ENCODE measurements at places on chromosomes 2 and 18.

GRCh38 chr2:172513935-172514586 is 41.8 kb upstream of the PDK1 start:
- no peak for DNase-seq

DNA sequence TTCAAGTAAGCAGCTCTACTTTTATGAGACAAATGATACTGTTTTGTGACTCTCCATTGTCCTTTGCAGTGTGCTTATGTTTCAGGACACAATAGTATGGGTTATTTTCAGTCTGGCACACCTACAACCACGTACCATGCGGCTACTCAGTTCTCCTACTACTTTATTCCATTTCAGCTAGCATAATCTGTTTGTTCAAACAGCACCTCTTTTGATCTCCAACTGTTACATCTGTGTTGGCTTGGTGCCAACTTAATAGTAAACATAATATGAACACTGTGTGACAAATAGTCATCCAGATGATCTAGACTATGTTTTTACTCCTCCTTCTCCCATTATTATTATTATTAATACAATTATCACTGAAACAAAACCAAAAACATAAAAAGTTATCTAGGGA is 40.5 kb downstream of the MYO3B start:
- DNase-seq, result no peak

GRCh38 chr18:63131106-63131958 is 188.2 kb downstream of the BCL2 start:
- DNase-seq, result peak; percentile 81

GRCh38 chr2:119519057-119519408 is 5.2 kb downstream of the SCTR start:
- DNase-seq, result no peak

- DNase-seq, result no peak
Observed at GRCh38 chr2:67851016-67851415, 211.8 kb downstream of the C1D start.

- no peak for DNase-seq
Observed at GRCh38 chr2:168312036-168312822, 64.8 kb upstream of the STK39 start.

GRCh38 chr2:146852661-146853060 is 992.2 kb upstream of the ACVR2A start:
- DNase-seq, result no peak

DNA sequence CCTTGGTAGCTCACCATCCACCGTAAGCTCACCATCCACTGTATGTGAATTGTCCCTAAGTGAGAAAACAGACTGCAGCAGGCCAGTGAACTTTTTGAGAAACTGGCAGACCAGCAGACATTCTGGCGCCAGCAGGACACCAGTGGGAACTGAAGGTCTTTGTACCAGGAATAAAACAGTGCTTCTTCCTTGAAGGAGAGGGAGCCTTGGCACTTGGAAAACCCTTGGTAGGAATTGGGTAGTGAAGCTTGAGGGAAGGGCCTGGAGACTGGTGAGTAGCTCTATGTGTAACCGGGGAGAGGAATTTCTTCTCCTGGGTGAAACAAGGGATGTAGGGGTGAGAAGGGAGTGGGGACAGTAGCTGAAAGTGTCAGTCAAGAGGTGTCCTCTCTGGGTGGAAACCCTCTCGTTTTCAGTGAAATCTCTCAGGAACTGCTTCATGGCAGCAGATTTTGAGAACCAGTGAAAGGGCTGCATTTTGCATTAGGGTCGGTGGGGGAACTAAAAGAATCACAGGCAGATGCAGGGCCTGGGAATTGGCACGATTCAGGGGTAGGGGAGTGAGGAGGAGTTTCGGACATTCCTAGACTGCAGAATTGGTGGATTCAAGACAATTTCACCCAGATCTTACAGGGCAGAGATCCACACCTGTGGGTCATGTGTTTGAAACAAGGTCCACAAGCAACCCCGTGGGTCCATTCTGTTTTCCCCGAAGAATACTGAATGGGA is 131.5 kb upstream of the DLX2 start:
- DNase-seq, result no peak

- no peak for DNase-seq
Observed at GRCh38 chr18:75507636-75508035, 80.1 kb upstream of the SMIM21 start.

DNA sequence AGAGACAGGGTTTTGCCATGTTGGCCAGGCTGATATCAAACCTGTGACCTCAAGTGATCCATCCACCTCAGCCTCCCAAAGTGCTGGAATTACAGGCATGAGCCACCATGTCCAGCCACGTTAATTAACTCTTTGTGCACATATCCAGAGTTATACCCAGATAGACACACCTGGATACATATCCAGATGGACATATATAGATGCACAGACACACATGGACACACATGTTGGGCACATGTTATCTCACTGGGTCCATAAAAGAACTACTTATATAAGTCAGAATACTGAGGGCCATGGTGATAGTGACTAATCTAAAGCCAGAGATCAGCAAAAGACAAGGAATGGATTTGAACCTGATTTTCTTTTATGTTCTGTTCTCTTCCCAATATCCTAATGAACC is 158.6 kb downstream of the IRS1 start:
- DNase-seq, result no peak

DNA sequence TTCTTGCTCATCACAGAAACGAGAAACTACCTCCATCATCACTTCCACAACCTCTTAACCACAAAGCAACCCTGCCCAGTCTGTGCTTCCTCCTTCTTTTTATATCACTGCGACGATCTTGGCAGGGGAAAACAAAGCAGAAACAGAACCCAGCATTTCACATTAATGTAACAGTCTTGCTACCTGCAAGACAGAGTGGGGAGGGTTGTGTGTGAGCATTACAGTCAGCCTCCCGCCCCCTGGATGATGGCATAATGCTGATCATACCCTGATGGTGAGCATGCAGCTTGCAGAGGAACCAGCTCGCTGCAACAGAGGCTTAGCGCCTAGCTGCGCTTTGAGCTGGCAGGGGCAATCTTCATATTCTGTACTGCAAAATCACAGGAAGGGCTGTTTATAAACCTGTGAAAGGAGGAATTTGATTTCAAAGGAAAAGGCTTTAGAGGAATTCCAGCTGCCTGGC is 376.1 kb downstream of the IRS1 start:
- peak; percentile 40 for DNase-seq

GRCh38 chr2:136131484-136131960 is 13.6 kb upstream of the CXCR4 start:
- DNase-seq, result peak; percentile 37

DNA sequence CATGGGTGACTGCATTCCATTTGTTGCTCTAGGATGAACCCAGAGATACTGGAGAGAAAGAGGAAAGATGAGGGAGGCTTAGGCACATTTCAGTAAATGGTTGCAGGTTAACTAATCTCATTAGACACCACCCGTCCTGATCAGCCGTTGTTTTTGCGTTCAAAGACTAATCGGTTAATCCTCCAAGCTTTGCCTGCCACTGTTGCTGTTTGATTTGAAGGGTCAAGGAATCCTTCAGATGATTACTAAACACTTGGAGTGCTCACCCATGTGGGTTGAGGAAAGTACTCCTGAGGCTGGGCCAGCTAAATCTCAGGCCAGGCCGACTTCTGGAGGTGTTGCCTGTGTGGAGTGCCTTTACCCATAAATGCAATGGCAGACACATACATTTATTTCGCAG is 8.6 kb downstream of the SH3RF3 start:
- DNase-seq, result no peak

DNA sequence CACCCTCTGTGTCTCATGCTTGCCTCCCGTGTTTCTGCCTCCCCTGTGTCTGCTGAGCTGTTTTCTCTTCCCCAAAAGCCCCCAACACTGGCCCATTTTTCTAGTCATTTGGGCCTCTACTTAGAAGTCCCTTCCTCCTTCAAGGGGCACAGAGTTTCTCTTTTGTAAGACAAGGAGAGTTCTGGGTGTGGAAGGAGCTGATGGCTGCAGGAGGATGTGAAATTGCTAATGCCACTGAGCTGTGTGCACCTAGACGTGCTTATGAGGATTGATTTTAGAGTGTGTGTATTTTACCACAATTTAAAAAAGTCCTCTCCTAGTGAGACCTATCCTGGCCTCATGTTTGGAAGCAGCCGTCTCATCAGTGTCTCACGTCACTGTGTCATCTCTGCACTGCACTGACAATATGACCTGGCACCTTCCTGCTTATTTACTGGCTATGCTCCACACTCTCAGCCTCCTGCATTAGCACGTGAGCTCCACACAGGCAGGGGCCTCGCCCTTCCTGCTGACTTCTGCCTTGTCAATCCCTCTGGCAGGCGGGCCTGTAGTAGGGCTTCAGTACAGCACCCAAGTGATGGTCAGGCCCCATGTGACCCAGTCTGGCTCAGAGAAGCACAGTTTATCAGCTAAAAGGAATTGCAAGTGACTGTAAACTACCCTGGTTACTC is 8.0 kb upstream of the MBP start:
- DNase-seq, result no peak

DNA sequence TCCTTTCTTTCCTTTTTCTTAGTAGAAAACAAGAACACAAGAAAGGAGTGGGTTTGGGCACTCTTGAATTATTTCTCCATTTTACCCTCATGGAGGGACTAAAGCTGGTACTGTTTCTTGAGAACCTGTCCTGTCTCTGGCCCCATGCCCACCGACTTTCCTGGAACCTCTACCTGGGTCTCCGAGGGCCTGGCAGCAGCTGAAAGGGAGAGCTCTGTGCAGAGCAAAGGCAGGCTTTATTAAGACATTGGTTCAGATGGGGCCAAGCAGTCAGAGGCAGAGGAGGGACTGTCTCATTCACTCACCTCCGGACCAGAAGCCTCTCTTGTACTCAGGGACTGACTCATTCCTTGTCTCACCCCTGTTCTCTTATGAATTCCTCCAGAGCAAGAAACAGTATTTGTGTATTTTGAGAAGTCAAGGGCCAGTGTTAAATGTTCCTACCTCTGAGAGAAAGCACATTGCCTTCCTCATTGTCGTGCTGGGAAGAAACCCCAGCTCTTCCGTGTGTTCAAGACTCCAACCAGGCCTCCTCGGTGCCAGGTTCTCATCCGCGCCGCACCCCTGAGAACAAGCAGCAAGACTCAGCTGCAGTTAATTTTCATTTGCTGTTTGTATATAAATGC is 201.9 kb upstream of the NT5C1B start:
- no peak for DNase-seq

- DNase-seq, result no peak
Observed at GRCh38 chr18:48620071-48620470, 81.2 kb downstream of the CTIF start.

- no peak for DNase-seq
Observed at GRCh38 chr2:222298311-222299150, at the start of gene PAX3. TSS of gene PAX3 (minus strand) at chr2:222298998. CDS start at chr2:222298615, 383 bp downstream.

GRCh38 chr2:85741833-85742455 is 11.8 kb upstream of the ATOH8 start:
- DNase-seq, result no peak

Data from GM12865 (cell line).